H9 (cell line): ENCODE measurements at places on chromosomes 16 and 17. TPM values are rescaled to one million over a fixed set of nuclear protein-coding genes. Genes with fewer than 3 reads are reported as not detected.

Gene GNAO1
- 16.9 and 17.0 TPM in 2 replicates for total RNA-seq

Gene WDR59
- total RNA-seq = 91.8 and 97.5 TPM in 2 replicates

Gene LSM12
- total RNA-seq = 128 TPM in 2 replicates

Gene MT1A
- total RNA-seq = 0.68 TPM in 1 of 2 replicates, not detected in the other

Gene ST6GALNAC2
- 0.37 and 0.46 TPM in 2 replicates for total RNA-seq

Gene CNTNAP1
- 7.5 and 7.7 TPM in 2 replicates for total RNA-seq

Gene MEFV
- not detected in 2 replicates for total RNA-seq

Gene ESRP2
- total RNA-seq = 59.3 and 59.5 TPM in 2 replicates

Gene MYH3
- 1.9 and 2.9 TPM in 2 replicates for total RNA-seq

Gene GRAPL
- total RNA-seq = 0.55 TPM in 1 of 2 replicates, not detected in the other

Gene HEATR3
- 25.7 and 26.5 TPM in 2 replicates for total RNA-seq

Gene UTS2R
- 0.75 and 0.94 TPM in 2 replicates for total RNA-seq

Gene CRYBA1
- total RNA-seq = not detected in 2 replicates

Gene PRDM7
- not detected in 2 replicates for total RNA-seq

Gene TMIGD1
- not detected in 2 replicates for total RNA-seq

Gene C16orf90
- total RNA-seq = not detected in 2 replicates

Gene TERB1
- not detected in 2 replicates for total RNA-seq

Gene SULT1A4
- total RNA-seq = 1.9 and 7.6 TPM in 2 replicates

DNA sequence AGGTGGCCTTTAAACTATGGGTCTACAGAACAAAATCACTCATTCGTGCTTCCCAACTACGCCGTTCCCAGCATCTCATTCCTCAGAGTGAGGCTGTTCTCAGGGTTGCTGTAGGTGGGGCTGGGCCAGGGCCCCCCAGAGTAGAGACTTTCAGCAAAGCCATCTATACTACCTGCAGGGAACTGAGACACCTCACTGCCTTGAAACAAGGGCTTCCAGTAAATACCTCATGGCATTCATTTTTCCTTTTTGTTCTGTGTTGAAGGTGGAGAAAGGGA is 4.2 kb upstream of the SDK2 start:
- no peak for DNase-seq

GRCh38 chr17:55584055-55584685 is 72.9 kb upstream of the SMIM36 start:
- DNase-seq = no peak

- DNase-seq = no peak
These were observed 75.0 kb downstream of the USP22 start for GRCh38 chr17:20967776-20968175.

DNA sequence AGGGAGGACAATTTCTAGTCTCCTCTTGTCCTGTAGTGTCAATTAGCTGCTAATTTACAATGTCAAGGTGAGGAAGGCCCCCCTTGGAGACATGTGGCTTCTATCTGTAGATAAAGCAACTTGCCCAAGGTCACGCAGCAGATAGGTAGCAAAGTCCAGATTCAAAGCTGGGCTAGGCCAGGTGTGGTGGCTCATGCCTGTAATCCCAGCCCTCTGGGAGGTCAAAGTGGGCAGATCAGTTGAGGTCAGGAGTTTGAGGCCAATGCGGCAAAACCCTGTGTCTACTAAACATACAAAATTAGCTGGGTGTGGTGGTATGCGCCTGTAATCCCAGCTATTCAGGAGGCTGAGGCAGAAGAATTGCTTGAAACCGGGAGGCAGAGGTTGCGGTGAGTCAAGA is 11.1 kb downstream of the TRPV3 start:
- DNase-seq = no peak

GRCh38 chr17:43769426-43769825 is 9.4 kb downstream of the DUSP3 start:
- no peak for DNase-seq

- DNase-seq = no peak
These were observed 2.0 kb downstream of the YWHAE start for GRCh38 chr17:1398028-1398427.

DNA sequence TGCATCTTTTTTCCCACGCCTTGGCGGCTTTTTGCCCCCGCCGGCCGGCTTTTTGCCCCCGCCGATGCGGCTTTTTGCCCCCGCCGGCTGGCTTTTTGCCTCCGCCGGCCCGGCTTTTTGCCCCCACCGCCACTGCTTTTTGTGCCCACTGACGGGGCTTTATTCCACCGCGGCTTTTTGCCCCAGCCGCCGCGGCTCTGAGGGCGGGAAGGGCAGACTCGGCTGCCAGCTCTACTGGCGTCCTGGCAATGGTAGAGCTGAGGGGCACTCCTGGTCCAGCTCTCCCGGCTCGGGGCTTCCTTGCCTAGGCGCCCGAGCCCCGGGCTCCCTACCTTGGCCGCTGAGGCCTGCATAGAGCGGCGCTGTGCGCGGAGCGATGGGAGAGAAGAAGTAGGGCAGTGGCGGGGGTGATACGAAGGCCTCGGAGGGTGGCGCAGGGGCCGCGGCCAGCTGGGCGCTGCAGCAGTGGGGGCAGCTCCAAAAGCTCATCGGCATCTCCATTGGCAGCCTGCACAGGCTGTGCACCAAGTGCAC is 591.4 kb downstream of the TP53TG3F start:
- no peak for DNase-seq

DNA sequence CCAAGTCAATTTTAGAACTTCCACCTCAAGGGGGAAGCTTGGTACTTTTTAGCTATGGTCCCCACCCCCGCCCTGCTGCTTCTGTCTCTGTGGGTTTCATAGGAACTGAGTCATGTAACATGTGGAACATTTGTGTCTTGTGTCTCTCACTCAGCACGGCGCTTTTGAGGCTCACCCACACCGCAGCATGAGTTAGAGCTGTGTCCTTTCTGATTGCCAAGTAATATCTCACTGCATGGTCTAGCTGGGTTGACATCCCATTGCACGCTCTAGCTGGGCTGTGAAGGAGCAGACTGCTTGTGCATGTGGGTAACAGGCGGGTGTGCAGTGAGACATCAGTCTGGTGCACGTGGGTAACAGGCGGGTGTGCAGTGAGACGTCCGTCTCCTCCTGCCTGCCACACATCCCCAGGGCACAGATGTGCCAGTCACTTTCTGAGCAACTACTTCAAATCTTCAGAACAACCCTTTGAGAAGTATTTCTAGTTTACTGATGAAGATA is 26.4 kb upstream of the SLC7A5 start:
- DNase-seq = no peak

DNA sequence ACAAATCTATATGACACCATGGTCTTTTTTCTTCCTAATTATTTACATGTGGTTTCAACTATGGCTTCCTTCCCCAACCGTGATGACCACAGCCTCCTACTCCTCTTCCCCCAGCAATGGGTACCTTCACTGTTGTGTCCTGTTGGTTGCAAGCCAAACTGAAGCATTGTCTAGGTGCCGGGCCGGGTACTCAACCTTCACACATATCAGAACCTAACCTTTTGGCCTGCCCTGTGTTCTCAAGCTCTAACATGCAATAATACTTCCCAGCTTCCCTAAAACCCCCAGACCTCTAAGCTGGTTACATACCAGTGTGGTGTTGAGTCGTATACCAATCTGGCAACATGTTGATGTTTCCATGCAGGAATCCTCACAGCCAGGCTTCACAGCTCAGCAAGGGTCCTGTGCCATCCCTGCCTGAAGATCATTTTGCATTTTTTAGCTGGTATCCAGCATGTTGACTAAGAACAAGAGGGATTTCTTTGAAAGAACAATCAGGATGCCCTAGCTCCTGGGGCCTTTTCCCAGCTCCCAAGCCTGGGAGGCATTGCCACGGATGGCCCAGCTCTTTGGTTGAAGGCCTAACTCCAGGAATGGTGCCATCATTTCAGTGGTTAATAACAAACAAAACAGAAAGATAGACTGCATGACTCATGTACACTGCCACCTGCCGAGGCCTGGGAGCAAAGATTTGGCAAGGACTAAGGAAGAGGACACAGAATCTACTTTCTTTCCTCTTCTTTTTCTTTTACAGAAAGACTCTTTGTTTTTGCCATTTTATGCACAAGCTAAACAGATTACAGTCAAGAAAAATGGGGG is 373.7 kb upstream of the SALL1 start:
- DNase-seq = no peak

GRCh38 chr17:21842332-21843317 is 150.3 kb downstream of the KCNJ18 start:
- DNase-seq = no peak

DNA sequence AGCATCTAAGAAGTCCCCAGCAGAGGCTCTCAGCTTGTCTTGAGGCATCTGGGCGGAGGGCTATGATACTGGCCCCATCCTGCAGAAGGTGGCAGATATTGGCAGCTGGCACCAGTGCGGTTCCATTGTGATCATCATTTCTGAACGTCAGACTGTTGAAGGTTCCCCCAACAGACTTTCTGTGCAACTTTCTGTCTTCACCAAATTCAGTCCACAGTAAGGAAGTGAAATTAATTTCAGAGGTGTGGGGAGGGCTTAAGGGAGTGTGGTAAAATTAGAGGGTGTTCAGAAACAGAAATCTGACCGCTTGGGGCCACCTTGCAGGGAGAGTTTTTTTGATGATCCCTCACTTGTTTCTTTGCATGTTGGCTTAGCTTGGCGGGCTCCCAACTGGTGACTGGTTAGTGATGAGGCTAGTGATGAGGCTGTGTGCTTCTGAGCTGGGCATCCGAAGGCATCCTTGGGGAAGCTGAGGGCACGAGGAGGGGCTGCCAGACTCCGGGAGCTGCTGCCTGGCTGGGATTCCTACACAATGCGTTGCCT is at the start of gene CIITA:
Gene CIITA (plus strand): TSS at position 404 of the 543 bp plus-strand sequence. CDS start 129 bp downstream, at position 533.
- DNase-seq = peak; percentile 41

DNA sequence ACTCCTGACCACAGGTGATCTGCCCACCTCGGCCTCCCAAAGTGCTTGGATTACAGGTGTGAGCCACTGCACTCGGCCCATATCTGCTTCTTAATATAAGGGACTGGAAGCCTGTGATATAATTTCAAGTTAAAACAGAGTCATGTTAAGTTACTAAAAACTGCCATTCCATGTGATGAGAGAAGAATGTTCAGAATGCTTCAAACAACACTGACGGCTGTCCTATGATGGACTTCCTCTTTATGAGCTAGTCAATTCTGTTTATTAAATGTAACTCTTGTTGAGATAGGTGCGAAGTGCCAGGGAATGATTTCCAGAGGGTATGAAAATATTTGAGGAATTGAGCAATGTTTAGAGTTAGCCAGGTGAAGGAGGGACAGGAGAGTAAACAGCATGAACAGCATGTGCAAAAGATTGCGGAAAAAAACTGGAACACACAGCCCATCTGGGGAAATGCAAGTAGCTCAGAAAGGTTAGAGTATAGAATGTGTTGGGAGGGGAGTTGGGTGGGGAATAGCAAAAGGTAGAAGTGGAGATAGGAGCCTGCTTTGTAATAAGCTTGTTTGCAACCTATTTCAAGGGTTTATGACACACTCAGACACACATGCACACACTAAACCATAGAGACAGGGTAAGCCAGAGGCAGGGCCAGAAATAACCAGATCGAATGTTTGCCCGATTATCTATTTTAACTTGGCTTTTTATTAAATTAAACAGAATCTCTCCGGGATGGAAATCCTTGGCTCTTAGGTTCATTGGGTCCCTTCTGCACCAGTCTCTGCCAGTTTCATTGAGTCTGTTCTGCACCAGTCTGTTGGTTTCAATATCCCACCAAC is 135.6 kb upstream of the COX10 start:
- DNase-seq = no peak

DNA sequence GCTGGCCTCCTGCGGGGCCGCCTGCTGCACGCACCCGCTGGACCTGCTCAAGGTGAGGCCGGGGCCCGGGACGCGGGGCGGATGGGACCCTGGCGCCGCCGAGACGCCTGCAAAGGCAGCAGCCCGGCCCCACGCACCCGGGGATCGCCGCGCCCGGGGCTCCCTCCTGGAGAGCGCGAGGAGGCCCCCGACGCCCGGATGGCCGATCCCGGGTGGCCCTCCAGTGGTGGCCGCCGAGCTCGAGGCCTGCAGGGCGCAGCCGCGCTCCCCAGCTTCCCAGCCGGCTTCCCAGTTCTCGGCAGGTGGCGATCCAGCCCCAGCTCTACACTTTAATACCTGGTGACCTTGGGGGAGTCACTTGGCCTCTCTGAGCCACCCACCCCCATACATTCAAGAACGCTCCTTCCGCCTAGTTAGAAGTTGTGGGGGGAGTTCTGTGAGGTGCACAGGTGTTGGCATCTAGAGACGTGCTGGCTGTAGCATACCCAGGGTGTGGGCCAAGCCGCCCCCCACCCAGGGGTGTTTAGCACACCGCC is 452 bp downstream of the SLC25A10 start:
- DNase-seq = no peak

DNA sequence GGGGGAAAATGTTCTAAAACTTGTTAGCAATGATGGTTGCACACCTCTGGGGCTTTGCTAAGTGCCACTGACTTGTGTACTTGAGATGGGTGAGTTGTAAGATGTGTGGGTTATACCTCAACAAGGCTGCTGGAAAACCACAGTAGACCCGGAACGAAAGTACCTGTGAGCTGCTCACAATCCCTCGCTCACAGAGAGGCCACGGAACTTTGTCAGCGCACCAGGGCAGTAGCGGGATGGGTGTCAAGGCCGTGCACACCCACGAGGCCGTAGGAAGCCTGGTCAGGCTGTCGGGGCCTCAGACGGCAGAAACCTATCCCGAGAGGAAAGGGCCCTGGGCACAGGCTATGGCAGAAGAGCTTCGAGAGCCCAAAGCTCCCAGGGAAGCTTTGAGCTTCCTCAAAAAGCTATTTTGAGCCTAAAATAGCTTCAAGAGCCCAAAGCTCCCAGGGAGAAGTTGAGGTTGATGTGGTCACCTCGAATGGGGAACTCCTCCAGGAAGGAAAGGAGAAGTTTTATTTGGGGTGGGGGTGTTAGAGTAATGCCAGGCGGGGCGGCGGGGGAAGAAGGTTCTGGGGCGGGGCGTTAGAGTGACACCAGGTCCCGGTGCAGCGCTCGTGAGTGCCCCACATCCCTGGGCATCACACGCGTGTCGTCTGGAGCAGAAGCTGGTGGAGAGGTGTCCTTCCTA is 19.0 kb downstream of the CBFA2T3 start:
- no peak for DNase-seq

- no peak for DNase-seq
These were observed 16.9 kb upstream of the CYTH1 start for GRCh38 chr17:78798695-78799559.

- DNase-seq = no peak
These were observed 1.4 kb downstream of the KRT38 start for GRCh38 chr17:41439375-41439774.

DNA sequence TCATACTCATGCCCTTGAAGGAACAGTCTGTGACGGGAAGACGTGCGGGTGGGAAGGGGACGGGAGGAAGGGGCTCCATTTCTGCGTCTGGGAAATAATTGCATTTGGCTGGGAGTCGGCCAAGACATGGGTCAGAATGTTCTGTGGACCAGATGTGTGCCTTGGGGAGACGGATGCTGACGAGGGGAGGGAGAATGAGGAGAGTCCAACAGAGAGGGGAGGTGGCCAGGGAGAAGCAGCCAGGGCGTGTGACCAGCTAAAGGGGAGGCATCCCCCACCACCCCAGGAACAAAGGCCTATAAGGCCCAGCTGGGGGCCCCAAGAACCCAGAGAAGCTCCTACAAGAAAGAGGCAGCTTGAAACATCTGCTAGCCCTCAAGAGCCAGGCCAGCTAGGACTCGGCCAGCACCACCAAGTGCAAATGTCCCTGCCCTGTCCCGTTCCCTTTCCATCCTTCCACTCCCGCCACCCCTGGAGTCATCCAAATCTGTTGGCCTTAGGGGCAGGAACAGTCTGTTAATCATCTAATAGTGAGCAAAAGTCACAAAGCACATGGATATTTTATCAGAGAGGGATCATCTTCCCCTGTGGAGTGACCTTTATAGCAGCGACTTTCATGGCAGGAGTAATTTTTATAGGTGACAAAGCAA is 42.5 kb upstream of the BCO1 start:
- DNase-seq = no peak

GRCh38 chr17:36750316-36750885 is 149.0 kb downstream of the MRM1 start:
- DNase-seq = no peak
